ENCODE measurements at places on chromosomes 7 and 10. TPM values are rescaled to one million over a fixed set of nuclear protein-coding genes. Genes with fewer than 3 reads are reported as not detected.
A peak's percentile ranks its signal among the peaks of the same experiment; 100 is the strongest.

GRCh38 chr10:44961230-44961571, 1.6 kb downstream of the RASSF4 start:
- no peak for DNase-seq

- peak; percentile 60 for DNase-seq
These were observed 727.9 kb upstream of the KCND2 start for GRCh38 chr7:119545118-119545517.

GRCh38 chr10:79162861-79163665, 94.3 kb downstream of the ZMIZ1 start:
- DNase-seq, result no peak

- no peak for DNase-seq
These were observed 976.0 kb downstream of the DNAJB9 start for GRCh38 chr7:109545686-109546085.

DNA sequence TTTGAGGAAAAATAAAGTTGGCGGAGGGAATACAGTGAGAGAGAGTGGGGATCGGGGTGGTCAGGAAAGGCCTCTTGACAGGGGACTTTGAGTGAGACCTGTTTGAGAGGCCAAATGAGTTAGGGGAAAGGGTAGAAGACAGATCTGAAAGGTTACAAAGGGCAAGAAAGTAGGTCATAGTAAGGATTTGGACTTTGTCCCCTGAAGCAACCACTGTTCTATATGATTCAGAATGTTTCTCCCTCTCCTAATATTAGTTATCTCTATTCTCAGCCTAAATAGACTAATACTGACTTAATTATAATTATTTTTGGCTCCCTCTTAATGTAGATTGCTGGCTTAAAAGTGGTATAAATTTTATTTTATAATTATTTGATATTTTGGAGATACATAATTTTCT, 88.0 kb downstream of the CTNNA3 start:
- DNase-seq, result no peak

GRCh38 chr7:73841689-73842066, 638 bp downstream of the METTL27 start:
- no peak for DNase-seq

GRCh38 chr7:143285470-143285778, 666 bp downstream of the TMEM139 start:
- peak; percentile 30 for DNase-seq

- no peak for DNase-seq
These were observed 72.2 kb downstream of the LANCL2 start for GRCh38 chr7:55437375-55437774.

GRCh38 chr7:142950235-142950634, 11.0 kb downstream of the LLCFC1 start:
- no peak for DNase-seq

GRCh38 chr10:62048919-62049623, 147.6 kb downstream of the ARID5B start:
- peak; percentile 97 for DNase-seq

DNA sequence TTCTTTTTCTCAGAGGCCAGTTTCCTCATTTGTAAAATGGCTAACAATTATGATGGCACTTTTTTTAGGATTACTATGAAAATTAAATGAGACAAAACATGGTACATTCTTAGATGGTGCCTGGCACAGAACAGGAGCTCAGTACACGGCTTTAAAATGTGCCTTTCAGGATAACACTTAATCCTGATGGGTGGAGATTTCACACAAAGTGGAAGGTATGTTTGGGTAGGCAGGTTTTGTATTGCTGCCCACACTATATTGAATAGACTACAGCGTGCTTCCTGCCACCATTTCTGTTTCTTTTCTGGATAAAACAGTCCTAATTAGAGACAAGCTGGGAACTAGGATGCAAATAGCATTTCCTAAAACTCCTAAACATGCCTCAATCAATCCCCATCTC, 22.0 kb upstream of the IMPDH1 start:
- DNase-seq, result no peak

DNA sequence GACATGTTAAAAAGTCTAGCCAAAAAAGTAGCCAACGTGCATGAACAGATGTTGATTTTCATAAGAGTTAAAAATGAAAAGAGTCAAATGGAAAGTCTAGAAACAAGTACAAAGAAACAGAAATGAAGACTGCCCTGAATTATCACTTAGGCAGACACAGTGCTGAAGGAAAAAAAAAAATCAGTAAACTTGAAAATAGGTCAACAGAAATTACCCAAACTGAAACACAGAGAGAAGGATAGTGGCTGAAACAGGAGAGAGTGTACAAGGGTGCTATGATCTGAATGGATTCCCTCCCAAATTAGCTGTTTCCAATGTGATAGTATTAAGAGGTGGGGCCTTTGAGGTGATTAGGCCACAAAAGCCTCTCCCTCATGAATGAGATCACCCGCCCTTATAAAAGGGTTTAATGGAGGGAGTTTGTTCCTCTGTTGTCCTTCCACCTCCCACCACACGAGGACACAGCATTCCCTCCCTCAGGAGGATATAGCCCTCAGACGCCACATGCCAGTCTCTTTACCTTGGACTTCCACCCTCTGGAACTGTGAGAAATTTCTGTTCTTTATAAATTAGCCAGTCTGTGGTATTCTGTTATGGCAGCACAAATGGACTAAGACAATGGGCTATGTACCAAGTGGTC, 249.7 kb downstream of the AHR start:
- DNase-seq, result no peak

DNA sequence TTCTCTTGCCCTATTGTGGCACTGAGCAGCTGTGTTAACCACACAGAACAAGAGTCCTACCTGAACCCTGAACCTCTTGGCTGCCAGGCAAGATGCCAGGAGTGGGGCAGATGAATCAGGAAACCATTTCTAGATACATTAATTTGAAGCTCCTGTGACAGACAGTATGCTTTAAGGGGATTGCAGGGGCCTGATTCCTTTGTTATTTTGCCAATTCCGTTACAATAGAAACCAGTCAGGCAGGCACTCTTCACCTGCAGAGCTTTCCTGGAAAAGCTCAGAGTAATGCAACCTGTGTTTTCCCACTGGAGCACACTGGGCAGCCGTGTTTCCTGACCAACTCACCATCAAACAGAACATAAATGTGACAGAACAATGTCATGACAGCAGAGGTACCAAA, 233.1 kb downstream of the BMPER start:
- no peak for DNase-seq

GRCh38 chr10:110209926-110210673, 2.7 kb downstream of the MXI1 start:
- DNase-seq, result no peak

DNA sequence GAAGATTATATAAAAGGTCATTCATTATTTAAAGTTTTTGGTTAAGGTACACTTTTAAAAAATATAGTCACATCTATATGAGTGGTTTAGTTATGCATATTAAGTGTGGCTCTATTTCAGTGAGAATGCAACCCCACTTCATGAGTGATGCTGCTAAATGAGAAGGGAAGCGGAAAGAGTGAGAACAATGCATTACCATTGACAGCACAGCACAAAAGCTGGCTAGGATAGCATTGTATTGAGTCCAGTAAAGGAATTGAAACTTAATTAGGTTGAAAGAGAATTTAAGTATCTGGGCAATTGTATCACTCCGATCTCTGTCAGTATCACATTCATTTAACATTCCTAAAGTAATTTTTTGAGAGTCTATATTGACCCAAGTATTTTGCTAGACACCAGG, 13.2 kb downstream of the POM121L12 start:
- no peak for DNase-seq

DNA sequence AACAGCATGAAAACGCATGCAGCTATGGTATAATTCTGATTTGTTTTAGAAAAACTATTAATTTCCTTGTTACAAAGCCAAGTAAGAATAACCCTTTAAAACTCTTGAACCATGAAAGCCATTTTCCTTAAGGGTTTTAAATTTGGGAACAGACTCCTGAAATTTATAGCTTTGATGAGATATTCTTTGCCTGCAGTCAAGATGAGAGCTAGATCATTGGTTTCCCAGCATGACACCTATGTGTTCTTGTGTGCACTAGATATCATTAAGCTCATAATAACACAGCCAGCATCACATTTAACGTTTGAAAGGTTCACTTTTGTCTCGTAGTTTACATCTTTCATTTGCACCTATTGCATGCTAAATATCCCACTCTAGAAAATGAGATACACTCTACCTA, 202.2 kb downstream of the PHF14 start:
- DNase-seq, result no peak

GRCh38 chr10:124033887-124034218, 59.5 kb downstream of the CHST15 start:
- DNase-seq, result no peak

DNA sequence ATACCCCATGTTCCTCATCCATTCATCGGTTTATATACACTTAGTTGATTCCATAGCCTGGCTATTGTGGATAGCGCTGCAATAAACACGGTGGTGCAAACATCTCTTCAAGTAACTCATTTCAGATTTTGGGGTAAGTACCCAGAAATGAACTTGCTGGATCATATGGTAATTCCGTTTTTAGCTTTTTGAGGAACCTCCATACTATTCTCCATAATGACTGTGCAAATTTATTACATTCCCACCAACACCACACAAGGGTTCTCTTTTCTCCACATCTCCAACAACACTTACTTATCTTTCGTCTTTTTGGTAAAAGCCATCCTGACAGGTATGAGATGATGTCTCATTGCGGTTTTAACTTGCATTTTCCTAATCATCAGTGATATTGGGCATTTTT, 3.7 kb downstream of the NPFFR1 start:
- no peak for DNase-seq

- no peak for DNase-seq
These were observed 94.2 kb upstream of the ABCB5 start for GRCh38 chr7:20521243-20521642.

DNA sequence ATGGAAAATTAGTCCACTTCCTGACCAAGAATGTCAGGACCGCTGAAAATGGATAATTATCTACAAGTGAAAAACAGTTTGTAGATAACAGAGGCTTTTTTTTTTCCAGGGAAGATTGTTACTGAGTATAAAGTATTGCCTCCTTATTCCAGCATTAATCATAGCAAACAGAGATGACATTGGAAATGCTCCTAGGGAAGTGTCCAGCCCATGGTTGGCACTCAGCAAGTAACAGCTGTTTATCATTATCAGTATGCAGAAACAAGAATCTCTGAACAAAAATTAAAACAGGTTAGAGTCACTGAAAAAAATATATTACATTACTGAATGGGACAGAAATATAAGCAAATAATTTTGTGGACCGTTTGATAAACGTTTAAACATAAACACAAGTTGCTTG, 14.6 kb downstream of the FGL2 start:
- no peak for DNase-seq

GRCh38 chr7:114710499-114710898, 211.4 kb upstream of the MDFIC start:
- DNase-seq, result no peak

- DNase-seq, result no peak
These were observed 510.1 kb downstream of the ARL4A start for GRCh38 chr7:13197501-13197900.

DNA sequence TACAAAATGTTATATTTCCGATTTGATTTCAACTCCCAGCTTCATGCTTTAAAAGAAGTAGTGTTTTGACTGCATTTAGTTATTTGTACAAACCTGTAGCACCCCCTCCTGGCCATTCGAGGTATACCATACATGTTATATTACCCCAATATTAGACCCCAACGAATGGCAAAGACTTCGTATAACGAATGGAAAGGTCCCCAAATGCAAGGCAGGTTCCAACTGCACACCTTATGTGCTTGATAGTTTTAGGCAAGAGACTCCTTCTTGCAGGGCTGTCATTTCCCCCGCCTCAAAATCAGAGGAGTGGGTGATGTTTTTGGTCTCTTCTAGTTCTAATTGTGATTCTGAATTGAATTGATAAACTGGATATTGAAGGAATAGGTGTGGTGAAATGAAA, 101.1 kb upstream of the TARP start:
- peak; percentile 57 for DNase-seq

GIMAP7 gene
- not detected for total RNA-seq

HOGA1 gene
- 0.97 TPM for total RNA-seq

IL6 gene
- 6.7 TPM for total RNA-seq

SDHAF3 gene
- 62.1 TPM for total RNA-seq

NCF1 gene
- total RNA-seq, result not detected

CLEC5A gene
- total RNA-seq, result not detected

BTBD16 gene
- total RNA-seq, result not detected

MYH16 gene
- total RNA-seq, result not detected

GCK gene
- not detected for total RNA-seq

FOXP2 gene
- 1.7 TPM for total RNA-seq

UBE3C gene
- 65.3 TPM for total RNA-seq
